ENCODE measurements at places on chromosomes 12 and 14. TPM values are rescaled to one million over a fixed set of nuclear protein-coding genes. Genes with fewer than 3 reads are reported as not detected.

The COL2A1 gene
- not detected for total RNA-seq

DNA sequence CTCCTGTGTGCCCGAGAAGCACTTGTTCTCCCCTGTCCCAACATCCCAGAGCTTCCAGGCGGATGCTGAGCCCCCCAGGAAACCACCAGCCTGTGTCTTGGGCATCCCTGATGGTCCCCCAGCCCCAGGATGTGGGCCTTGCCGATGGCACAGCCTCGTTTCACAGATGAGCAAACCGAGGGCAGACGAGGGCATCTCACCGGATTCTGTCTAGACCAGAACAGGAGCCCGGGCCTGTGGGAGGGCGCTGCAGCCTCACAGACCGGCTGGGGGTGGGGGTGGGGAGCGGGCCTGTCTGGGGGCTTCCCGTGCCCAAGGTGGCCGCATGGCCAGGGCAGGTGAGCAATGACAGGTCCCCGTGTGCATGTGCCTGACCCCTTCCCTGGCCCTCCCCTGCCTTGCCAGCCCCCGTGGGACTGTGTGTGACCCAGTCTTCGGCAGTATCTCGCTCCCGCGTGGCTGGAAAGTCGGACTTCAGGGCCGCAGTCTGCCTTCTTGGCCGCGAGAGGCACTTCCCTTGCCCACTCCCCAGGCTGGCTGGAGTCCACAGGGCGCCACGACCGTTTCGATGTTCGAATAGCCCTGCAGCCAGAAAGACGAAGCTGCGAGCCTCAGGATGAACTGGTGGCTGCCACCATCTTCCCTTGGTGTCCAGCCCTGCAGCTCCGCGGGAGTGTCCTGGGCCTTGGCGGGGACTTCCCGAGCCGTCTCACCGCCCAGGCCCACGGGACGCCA is 8.9 kb downstream of the RFLNA start:
- DNase-seq: no peak

DNA sequence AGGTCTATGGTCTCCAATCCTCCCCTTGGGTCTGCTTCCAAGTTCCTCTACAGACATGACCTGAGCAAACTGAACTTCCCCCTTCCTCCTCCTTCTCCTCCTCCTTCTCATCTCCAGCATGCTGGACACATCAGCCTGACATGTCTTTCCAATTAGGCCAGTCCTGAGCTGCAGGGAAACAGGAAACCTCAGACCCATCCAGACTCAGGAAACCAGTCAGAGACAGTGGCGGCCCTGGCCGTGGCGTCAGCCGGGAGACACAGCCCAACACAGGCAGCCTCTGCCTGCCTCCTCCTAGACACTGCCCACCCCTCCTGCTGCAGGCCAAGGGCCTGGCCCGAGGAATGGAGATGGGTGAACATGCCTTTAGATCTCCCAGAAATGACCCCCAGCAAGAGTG is 468.8 kb downstream of the BCL11B start:
- DNase-seq: no peak

GRCh38 chr14:70108419-70108818 is 80.3 kb downstream of the SLC8A3 start:
- DNase-seq: no peak

GRCh38 chr14:23438101-23438971 is 2.9 kb upstream of the MYH7 start:
- no peak for DNase-seq

GRCh38 chr12:22828066-22828465 is 203.1 kb downstream of the ETNK1 start:
- DNase-seq: no peak

- no peak for DNase-seq
Measured at GRCh38 chr12:127277882-127278281, 989.1 kb upstream of the TMEM132C start.

Measured in fibroblast of lung (primary cell).